Type B pancreatic cell (in vitro differentiated cells): ENCODE measurements at places on chromosomes 2 and 18. TPM values are rescaled to one million over a fixed set of nuclear protein-coding genes. Genes with fewer than 3 reads are reported as not detected.

Gene EGR4
- total RNA-seq = 0.19 and 1.2 TPM in 2 replicates

Gene SLC5A7
- 0.36 and 2.2 TPM in 2 replicates for total RNA-seq

- peaks cover 27% of the 10 kb centered on the region for H3K4me1 ChIP-seq
- H3K36me3 ChIP-seq = peaks cover 32% of the 10 kb centered on the region
- no peak overlapping the region for H3K4me3 ChIP-seq
- no peak overlapping the region for H3K27ac ChIP-seq
- no peaks in the 10 kb centered on the region for H3K27me3 ChIP-seq
These were observed 38.2 kb upstream of the LYPD6B start for GRCh38 chr2:149000158-149000938.

- H3K36me3 ChIP-seq = no peaks in the 10 kb centered on the region
- H3K27me3 ChIP-seq = no peaks in the 10 kb centered on the region
- peak overlapping the region; percentile 69 for H3K4me3 ChIP-seq
- no peak for DNase-seq
- H3K27ac ChIP-seq = no peak overlapping the region
These were observed 3.1 kb downstream of the SPOPL start for GRCh38 chr2:138504546-138505235.

- no peaks in the 10 kb centered on the region for H3K36me3 ChIP-seq
- H3K4me1 ChIP-seq = peaks cover 19% of the 10 kb centered on the region
- H3K4me3 ChIP-seq = no peak overlapping the region
- no peak for DNase-seq
These were observed 179.1 kb downstream of the HAUS1 start for GRCh38 chr18:46283268-46283667.
